ENCODE measurements at places on chromosomes 5 and 9. TPM values are rescaled to one million over a fixed set of nuclear protein-coding genes. Genes with fewer than 3 reads are reported as not detected.
A peak's percentile ranks its signal among the peaks of the same experiment; 100 is the strongest.

DNA sequence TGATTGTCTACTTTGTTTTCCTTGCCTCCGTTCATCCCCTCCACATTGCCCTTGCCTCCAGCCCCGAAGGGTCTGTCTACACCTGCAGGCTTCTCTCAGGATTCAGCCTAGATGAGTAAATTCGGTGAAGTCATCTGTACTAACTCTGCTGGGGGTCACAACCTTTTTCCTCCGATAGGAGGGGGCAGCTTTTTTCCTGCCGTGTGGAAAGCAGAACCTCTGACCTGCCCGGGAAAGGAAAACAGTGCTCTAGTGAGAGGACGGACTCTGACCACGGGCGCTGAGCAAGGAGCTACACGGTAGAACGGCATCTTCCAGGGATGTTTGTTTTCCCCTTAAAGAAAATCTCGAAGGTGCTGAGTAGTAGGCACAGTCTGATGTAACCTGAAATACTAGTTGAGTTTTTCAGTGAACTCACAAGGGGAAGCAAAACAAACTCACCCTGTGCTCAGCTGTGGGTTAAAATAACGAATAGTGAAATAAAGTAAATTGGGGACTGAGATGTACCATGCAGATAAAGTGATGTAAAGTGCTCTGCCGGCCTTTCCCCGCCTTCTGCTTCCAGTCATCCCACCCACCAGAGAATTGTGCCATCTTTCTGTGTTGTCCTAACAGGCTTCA lies 281.8 kb downstream of the AOPEP start:
- no peak overlapping the region for H3K4me3 ChIP-seq
- DNase-seq: no peak
- H3K36me3 ChIP-seq: no peaks in the 10 kb centered on the region
- H3K4me1 ChIP-seq: no peaks in the 10 kb centered on the region
- peaks cover 24% of the 10 kb centered on the region for H3K27me3 ChIP-seq

DNA sequence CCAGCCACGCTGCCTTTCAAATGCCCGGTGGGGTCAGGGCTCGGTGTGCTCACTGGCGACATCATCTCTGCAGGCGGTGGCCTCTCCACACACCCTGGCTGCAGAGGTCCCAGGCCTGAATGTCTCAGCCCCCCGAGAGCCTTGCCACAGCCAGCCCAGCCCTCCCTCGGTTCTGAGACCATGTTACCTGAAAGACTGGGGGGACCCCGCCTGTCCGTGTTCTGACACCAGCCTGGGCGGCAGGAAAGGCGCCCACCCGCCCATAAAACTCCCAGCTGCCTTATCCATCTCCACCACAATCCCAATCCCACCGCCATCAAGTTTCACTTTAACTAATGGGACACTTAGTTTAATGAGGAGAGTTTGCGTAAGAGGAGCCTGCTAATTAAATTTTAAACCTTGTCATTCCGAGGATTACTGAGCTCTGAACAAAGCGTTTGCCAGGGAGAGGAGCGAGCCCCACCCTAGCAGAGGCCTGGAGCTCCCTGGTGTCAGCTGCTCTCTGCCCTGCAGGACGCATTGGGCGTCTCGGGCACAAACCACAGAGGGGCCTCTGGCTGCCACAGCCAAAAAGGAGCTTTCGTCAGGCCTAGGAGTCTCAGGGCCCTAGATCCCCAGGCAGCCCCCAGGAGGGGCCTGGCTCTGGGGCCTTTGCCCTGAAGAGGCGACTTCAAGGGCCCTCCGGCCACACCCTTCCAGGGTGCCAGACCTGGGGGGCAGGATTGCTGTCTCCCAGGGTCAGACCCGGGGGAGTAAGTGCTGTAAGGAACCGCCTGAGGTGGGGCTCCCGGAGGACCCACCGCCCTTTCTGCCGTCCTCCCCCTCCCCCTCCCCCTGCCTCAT lies 15.3 kb downstream of the LHX3 start:
- H3K27ac ChIP-seq: no peak overlapping the region
- no peak for DNase-seq
- peaks cover 45% of the 10 kb centered on the region for H3K27me3 ChIP-seq
- H3K4me1 ChIP-seq: no peaks in the 10 kb centered on the region
- H3K4me3 ChIP-seq: no peak overlapping the region
- H3K36me3 ChIP-seq: no peaks in the 10 kb centered on the region

- H3K36me3 ChIP-seq: no peaks in the 10 kb centered on the region
- DNase-seq: no peak
- no peak overlapping the region for H3K27ac ChIP-seq
Measured at GRCh38 chr5:168472329-168472728, 13.9 kb upstream of the RARS1 start.

The CPEB4 gene
- 6.4 TPM for total RNA-seq

DNA sequence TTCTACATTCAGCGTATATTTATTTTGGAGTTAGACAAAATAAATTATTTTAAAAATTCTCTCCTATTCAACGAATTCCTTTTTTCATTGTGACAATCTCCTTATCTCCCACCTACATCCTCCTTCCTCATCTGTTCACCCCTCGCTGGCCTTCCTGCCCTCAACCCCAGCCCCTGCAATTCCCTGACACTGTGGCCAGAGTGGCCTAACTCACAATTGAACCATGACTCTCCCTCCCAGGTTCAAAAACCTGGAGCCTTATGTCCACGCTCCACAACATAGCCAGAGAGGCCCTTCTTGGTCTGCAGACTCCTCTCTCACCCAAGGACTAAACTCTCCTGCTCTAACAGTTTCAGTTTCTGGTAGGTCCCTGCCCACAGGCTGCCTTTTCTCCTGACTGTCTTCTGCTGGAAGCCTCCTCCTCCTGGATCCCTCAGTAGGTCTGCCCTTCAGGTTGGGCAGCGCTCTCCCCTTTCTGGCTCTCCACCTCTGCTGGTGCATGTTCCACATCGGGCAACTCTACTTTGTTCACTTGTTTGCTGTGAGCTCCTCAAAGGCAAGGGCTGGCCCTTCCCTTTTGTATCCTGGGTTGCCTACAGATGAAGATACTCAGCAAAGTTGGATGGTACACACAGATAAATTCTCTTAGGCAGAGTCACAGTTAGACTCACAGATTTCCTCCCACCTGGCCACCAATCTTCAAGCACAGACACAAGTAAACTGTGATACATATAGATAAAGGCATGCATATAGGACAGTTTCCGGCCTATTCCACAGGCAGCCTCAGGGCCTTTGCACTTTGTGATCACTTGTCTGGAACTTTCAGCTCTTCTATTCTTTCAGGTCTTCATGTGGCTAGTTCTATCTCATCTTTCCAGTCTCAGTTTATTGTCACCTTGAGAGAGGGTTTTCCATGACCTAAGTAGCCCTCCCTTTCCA lies 19.8 kb upstream of the MYORG start:
- no peaks in the 10 kb centered on the region for H3K4me1 ChIP-seq
- peaks cover 12% of the 10 kb centered on the region for H3K36me3 ChIP-seq
- peaks cover 12% of the 10 kb centered on the region for H3K27me3 ChIP-seq
- no peak overlapping the region for H3K27ac ChIP-seq
- no peak overlapping the region for H3K4me3 ChIP-seq

The ANGPTL2 gene
- total RNA-seq: 17.1 TPM

- no peaks in the 10 kb centered on the region for H3K27me3 ChIP-seq
- peaks cover 30% of the 10 kb centered on the region for H3K36me3 ChIP-seq
- DNase-seq: no peak
- no peaks in the 10 kb centered on the region for H3K4me1 ChIP-seq
Measured at GRCh38 chr9:26863074-26863473, 29.5 kb downstream of the CAAP1 start.

GRCh38 chr9:15509931-15510788 lies 610 bp downstream of the PSIP1 start:
- H3K27me3 ChIP-seq: no peaks in the 10 kb centered on the region

The TAF11L10 gene
- not detected for total RNA-seq

DNA sequence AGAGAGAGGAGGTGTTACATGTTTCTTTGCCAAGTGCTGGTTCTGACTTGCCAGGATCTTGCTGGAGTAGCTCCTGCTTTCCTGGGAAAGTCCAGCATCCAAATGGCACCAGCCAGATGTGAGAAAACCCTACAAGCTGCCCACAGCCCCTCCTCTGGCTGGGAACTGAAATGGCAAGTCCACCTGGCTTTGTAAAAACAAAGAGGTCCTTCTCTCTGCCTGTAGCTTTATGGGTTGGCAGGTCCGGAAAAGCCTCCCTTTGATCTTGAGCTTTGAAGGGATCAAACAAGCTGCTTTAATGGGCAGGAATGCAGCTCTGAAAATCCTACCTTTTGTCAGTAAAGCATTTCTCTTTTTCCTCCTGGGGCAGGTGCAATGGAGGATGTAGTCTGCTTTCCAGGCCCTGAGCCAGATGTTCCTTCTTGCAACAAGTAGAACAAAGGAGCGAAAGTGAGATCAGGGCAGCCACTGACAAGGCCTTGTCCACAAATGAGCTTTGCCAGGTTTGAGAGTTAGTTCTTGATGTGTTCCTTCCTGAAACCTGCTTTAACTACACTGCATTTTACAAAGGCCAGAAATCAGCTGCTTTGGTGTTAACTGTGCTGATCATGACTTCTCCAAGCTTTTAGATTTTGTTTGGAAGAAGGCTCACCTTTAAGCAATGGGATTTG lies 456.7 kb downstream of the ZNF608 start:
- peaks cover 8% of the 10 kb centered on the region for H3K4me1 ChIP-seq
- DNase-seq: peak; percentile 86
- no peak overlapping the region for H3K27ac ChIP-seq

DNA sequence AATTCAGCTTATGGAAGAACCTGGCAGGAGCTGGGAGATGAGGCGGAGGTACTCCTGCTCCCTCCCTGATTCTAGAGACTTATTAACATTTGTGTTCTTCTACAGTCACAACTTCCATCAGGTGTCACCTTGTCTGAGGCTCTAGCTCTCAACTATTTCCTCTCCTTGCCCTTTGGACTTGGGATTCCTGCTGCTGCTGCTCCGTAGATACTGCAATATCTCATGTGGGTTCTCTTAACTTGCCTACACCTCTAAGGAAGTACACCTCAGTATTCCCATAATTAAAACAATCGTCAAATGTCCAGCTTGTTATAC lies 21.2 kb downstream of the ANXA1 start:
- H3K27ac ChIP-seq: no peak overlapping the region
- no peaks in the 10 kb centered on the region for H3K4me1 ChIP-seq
- H3K36me3 ChIP-seq: no peaks in the 10 kb centered on the region
- DNase-seq: no peak
- no peaks in the 10 kb centered on the region for H3K27me3 ChIP-seq
